ENCODE measurements at places on chromosomes 2 and 18.

- no peak for ATAC-seq
Observed at GRCh38 chr2:119160361-119160990, 1.9 kb upstream of the C1QL2 start.

DNA sequence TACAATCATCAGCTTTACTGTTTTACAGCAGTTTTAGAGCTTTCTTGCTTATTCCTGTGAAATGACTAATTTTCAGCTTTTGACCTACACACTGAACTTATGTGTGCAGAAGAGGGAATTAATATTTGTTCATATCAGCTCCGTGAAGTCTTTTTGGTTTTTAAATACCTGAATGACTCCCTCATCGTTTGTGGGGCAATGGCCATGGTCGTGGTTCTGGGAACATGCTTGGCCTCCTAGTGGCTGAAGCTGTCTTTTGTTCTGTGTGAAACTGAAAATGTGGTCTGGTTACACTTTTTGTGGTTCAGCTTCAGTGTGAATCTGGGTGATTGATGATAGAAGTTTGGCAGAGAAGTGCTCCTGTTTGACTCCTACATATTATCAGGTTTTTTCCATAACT, 408.1 kb downstream of the THSD7B start:
- peak; percentile 57 for ATAC-seq

- ATAC-seq: no peak
Observed at GRCh38 chr2:232382331-232383225, 4.0 kb downstream of the ALPP start.

DNA sequence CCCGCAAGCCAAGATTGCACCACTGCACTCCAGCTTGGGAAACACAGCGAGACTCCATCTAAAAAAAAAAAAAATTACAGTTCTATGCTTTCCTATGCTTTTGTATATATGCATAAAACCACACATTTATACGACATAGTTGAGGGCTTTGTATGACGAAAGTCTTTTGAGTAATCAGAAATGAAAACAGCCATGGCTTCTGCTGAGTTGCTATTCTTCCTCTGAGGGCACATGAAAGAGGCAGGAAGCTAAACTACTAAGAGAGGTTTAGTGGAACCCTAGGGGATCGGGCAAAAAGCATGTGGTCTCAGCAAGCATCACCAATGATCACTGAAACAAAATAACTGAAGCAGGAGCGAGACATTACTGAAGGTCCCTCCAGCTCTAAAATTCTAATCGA, 99.6 kb downstream of the ZAP70 start:
- ATAC-seq: no peak

DNA sequence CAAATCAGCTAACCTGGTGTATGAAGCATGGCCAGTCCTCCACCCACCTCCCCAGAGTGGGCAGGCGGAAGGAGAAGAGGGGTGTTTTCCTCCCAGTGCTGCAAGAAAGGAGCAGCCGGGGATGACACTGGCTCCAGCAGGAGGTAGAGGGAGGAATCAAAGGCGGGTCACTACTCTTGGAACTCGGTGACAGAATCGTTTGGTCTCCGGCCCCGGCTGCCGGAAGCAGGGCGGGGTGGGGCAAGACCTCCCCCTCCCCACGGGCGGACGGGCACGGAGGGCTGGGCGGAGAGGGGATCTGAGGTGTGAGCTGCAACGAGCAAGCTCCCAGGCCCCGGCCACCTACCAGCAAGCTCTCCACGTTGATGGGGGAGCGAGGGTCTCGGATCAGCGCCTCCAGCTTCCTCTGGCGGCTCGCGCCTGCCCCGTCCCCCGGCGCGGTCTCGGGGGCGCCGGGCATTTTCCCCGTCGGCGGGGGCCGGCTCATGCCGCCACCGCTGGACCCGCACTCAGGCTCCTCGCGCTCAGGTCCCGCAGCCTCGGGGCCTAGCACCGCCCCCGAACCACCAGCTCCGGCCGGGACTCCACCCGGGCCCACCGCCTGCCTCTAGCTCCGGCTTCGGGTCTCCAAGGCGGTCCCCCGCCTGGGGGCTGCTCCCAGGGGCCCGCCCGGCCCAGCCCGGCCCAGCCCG, 640 bp downstream of the ROCK2 start:
- peak; percentile 63 for ATAC-seq

GRCh38 chr2:25400576-25401216, 59.0 kb upstream of the DNMT3A start:
- no peak for ATAC-seq

DNA sequence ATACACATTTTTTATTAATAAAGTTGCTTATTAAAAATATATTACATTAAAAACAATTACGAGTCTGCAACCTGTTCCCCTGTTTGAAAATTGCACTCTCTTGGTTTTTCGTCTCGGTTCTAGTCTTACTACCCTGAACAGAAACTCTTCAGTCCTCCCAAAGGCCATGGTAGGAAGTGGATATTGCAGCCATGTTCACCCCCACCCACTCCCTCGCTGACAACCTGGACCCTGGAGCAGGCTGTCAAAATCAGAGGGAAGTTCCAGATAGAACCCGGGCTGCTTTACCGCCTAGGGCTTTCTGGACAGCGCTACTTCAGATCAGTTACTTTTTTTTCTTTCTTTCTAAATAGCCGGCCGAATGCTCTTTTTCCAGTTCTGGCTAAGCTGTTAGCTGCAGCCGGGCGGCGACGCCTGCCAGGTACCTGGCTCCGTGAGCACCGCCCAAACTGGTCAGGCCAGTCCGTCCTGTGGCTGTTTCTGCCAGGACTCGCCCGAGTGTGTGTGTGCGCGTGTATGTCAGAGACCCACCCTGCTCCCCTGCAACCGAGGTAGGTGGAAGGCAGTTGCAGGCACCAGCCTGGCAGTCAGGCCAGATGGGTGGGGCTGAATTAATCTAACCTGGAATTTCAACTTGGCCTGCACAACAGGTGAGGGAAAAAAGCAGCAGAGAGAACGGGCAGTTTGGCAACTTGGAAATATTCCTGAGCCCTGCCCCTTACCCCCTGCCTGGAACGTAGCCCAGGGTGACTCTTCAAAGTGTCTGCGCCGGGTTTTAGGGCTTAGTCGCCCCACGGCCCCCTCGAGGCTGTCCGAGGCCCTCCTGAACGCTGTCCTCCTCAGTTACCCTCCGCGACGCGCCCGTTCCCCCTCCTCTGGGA, 1.1 kb upstream of the TET3 start:
- ATAC-seq: no peak

DNA sequence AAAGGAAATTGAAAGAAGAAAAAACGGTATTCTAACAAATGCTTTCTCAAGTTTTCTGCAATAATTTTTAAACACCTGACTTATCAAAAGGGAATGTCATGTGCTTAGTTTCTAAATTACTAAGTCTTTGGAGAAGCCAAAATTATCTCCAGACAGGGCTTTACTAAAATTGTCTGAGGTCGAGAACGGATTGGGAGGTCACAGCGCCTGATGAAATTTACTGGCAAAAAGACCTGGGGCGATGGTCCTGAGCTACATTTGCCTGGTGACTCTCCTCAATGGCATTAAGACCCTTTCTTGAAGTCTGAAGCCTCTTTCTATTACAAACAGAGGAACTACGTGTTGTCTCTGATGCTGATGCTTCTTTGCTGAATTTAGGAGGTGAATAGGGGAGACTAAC, 291.8 kb upstream of the SESTD1 start:
- ATAC-seq: no peak

DNA sequence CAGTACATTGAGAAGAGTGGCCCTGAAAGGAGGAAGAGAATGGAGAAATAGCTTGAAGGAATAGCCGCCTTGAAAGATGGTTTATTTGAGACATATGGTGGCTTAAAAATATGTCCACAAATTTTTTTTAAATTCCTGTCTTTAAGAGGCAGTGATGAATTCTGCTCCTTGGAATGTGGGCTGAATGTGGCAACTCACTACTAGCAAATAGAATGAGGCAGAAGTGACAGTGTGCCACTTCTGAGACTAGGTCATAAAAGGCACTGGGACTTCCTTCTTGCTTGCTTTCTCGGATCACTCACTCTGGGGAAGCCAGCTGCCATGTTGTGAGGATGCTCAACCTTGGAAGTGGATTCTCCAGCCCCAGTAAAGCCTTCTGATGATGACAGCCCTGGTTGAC, 67.0 kb downstream of the FAM161A start:
- no peak for ATAC-seq

- ATAC-seq: peak; percentile 11
Observed at GRCh38 chr2:219059375-219059724, 1.4 kb downstream of the IHH start.

DNA sequence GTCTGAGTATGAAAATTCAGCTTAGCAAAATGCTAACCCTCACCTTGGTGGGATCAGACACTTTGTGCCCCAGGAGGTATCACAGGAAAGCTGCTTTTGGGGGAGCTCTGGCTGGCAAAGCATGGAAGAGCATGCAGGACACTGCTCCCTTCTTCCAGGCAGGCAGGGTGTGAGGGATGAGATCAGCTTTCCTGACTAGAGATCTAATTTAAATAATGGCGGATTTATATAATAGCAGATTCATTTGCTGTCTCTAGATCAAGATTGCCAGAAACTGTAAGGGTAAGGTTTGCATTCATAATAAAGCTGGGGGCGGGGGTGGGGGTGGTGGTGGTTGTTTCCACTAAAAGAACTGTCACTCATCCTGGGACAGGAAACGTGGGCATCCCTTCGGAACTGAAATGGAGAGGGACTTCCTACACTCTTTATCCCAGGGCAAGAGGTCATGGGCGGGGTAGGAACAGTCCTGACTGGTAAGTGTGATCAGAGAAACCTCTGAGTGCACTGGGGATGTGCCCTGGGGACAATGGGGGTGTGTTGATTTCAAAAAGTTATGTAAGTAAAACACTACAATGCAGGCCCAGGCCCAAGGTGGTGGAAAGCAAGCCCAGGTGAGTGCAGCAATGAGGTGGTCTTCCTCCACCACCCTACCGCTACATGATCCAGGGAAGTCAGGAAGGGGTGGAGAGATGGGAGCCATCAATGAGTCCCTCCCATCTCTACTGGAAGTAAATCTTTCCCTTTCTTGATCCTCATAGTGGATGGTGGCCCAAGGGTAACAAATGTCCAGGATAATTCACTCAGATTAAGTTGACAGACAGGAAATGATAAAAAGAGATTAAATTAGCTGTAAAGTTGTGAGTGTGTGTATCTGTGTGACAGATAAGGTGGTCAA, 171.4 kb upstream of the SERPINE2 start:
- ATAC-seq: peak; percentile 25

DNA sequence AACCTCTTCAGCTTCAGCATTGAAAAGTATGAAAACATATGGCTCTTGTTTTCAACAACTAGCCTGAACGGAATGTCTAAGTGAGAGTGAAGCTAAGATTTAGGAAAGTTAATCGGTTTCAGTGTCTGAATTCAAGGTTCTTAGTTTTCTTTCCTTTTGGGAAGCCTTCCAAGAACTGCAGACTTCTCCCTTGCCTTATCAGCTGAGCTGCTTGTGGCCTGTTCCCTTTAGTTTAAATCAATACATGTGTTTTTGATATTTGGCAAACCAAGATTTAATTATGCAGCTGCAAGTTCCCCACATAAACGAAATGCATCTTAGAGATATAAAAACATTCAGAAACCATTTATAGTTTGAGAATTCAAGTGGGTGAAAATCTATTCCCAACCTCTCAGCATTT, 274.3 kb upstream of the NRP2 start:
- ATAC-seq: peak; percentile 73

DNA sequence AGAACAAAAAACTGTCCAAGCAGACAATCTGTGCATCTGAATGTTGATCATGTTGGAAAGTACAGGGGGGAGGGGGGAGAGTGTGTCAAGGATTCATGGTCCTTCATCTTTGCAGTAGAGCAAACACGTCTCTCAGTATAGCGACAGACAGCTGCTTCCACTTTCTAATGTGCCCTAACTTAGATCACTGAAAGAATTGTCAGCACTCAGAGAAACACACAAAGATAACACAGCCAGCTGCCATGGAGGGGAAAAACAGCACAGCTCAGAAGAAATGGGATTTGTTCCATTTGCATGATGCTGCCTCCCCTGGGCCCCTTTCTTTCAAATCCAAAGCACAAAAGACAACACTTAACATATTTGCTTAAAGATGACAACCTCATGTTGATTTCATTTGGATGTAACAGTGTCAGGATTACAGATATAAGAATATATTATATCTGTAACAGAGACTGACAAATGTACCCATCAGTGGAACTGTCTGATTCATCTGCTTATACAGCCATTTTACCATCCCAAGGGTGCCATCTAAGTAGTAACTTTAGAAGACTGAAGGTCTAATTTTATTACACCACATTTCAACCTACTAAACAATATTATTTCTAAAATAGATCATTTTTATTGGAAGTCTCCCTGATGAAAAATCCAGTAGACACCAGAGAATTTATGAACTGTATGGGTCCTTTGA, 17.7 kb downstream of the FIGN start:
- ATAC-seq: peak; percentile 58

- ATAC-seq: peak; percentile 28
Observed at GRCh38 chr18:79478484-79479115, 82.9 kb downstream of the NFATC1 start.

DNA sequence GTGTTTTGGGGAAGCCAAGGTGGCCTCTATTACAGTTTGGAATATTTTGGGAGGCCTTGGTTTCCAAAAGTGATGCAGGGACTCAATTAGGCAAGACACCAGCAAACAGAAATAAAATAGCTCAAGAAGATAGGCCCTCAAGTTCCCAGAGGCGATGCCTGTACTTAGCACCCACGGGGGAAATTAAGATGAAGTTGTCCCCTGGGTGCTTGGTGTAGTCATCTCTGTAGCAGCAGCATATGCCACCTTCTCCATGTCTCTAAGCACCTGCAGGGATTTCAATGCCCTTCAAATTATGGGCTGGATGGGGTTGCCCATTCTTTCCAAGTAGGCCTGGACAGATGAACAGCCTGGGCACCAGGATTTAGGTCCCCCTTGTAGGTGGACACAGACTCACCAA, 185.0 kb downstream of the CTIF start:
- ATAC-seq: no peak

GRCh38 chr18:6871566-6871965, 142.1 kb downstream of the ARHGAP28 start:
- no peak for ATAC-seq

DNA sequence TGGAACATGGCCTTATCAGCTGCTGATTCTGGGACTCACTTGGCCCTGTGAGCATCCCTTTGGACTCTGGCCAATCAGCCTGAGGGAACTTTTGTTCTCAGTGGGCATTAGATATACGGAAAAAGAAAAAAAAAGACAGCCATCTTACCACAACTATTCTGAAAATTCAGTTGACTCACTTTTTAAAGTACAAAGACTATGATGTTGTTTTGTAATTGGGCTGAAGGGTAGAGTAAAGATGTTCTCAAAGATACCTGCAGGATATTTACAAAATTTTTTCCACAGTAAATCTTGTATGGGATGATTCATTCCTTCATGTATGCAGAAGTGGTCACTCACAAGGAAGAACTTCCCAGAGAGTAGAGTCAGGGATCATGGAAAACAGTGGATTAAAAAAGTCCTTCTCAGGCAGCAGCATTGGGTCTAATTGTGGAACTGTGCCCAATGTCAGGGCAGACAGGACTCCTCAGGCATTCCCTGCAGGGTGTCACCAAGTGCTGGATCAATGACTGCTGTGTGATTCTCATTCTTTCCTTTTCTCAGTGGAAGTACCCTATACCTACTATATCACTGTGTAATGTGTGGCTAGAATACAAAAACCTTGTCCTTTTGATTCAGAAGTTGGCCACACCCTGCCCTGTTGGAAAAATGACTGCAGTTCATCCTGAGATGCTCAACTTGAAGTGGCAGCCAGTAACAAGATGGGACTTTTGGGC, 35.4 kb downstream of the SULT1C4 start:
- peak; percentile 78 for ATAC-seq
